Body of pancreas (tissue), 4 donors: ENCODE measurements at places on chromosomes 2 and 18.

DNA sequence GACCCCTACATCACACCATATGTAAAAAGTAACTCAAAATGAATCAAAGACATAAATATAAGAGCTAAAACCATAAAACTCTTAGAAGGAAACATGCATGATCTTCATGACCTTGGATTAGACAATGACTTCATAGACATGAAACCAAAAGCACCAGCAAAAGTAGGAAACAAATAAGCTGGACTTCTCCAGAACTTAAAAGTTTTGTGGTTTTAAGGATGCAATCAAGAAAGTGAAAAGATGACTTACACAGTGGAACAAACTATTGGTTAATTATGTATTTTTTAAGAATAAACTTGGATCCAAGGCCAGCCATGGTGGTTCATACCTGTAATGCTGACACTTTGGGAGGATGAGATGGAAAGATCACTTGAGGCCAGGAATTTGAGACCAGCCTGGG is 150.2 kb downstream of the GALNT1 start:
- no peak for DNase-seq

- DNase-seq: no peak
These were observed 621.2 kb downstream of the CNTNAP5 start for GRCh38 chr2:124646166-124646815.

DNA sequence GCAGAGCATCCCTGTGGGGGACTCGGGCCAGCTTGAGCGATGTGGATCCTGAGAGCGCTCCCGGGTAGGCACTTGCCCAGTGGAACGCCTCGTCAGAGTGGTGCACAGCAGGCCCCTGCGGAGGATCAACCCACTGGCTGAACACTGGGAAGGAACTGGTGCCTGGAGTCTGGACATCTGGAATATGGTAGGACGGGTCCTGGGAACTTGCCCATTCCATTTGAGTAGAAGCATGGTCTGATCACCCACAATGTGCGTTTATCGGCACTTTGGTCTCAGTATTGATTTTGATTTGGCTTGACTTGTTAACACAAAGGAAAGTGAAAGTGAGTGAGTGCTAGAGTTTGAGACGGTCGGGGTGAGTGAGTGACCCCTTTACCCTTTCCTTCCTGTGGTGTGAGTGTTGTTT is 1336.2 kb upstream of the CHAC2 start:
- no peak for DNase-seq

DNA sequence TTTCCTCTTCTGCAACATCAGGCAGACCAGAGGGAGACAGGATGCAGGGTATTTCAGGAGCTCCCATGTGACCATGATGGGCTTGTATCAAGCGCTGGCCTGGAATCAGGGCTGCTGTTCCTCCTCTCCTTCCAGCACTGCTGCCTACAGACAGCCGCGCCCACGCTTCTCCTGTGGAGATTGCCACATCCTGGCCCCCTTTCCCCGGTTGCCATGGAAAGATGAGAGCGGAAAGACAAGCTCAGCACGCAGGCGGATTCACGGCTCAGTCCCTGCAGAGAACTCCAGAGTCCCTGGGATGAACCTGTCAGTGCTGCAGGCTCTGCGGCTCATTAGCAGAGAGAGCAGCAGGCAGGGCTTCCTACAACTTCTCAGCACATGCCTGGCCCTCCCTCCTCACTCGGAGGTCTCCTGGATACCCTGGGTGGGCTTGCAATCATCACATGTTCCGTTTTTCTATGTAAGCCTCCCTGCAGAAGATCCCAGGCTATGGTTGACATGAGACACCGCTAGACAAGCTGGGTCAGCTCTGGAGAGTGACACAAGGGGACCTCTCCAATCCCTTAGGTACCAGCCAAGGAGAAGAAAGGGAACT is 497.8 kb upstream of the MYT1L start:
- peak; percentile 43 for DNase-seq

DNA sequence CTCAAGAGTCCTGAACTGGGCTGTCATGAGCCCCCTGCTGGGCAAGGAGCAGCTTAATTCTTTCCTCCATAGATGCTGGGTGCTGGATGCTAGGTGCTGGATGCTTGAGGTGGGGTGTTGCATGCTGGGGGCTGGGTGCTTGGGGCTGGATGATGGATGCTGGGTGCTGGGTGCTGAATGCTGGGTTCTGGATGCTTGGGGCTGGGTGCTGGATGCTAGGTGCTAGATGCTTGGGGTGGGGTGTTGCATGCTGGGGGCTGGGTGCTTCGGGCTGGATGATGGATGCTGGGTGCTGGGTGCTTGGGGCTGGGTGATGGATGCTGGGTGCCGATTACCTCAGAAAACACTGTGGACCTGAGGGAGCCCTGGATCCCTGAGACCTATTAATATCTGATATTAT is 837.7 kb downstream of the GALR1 start:
- no peak for DNase-seq
